ENCODE measurements at places on chromosomes 12 and 14.

DNA sequence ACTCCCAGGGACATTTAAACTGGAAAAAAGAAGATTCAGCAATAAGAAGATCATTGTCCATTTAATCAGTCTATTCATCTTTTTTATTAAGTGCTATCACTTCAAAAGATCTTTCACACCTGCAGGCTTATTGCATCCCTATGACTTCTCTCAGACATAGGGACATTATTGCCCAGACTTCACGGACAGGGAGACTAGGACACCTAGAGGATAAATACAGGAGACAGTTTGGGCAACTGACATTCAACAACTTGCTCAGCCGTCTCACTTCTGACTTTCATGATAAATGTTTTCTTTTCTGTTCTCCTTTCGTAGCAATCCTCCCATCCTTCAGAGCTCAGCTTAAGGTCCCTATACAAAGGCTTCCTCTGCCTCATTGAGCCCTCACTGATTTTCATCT is 84.3 kb downstream of the TMEM30B start:
- no peak for DNase-seq

- no peak for DNase-seq
Measured at GRCh38 chr12:57240926-57241401, 10.0 kb downstream of the STAC3 start.

DNA sequence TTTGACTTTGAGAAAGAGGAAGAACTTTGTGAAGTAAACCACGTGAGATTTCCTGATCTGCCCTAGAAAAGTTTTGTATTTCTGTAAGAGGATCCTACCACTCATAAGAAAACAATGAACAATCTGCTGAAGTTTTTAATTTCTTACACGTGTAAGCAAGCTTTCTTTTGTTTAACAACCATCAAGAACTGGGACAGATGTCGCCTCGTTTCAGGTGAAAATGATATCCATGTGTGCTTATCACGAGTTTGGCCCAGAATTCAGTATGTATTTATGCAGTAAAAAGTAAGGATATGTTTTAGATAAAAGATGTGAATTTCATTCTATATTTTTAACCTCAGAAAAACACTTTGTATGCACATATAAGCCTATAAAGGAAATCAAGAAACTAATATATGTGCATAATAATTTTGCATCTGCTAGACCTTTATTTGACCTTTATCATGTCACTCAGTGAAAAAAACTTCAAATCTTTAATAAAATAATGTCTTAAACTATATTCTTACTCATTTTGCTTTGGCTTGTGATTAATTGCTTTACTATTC is 56.9 kb upstream of the DHRS4 start:
- DNase-seq, result no peak

GRCh38 chr12:62335796-62336195 is 75.6 kb downstream of the USP15 start:
- DNase-seq, result no peak

- no peak for DNase-seq
Measured at GRCh38 chr12:54029529-54030441, 1.5 kb downstream of the HOXC6 start.

- DNase-seq, result no peak
Measured at GRCh38 chr12:131635491-131636122, 75.3 kb upstream of the SFSWAP start.

DNA sequence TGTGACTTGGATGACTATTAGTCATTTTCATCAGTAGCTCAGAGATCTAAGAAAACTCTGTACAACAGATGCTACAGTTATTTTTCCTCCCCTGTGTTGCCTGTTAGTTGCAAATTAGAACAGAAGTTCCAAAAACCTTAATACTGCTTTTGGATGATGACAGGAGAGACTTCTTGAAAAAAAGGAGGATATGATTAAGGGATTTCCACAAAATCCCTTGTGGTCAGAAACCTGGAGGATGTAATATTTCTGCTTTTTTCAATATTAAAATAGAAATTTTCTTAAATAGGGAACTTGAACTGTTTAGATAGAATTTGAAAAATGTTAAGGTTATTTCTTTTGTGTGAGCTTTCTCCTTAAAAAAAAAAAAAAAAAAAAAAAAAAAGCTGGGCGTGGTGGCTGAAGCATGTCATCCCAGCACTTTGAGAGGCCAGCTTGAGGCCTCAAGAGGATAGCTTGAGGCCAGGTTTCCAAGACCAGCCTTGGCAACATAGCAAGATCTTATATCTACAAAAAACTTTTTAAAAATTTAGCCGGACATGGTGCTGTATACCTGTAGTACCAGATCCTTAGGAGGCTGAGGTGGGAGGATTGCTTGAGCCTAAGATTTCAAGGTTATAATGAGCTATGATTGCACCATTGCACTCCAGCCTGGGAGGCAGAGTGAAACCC is 14.1 kb downstream of the CMAS start:
- no peak for DNase-seq

GRCh38 chr14:94180655-94181271 is 6.6 kb downstream of the PPP4R4 start:
- no peak for DNase-seq

DNA sequence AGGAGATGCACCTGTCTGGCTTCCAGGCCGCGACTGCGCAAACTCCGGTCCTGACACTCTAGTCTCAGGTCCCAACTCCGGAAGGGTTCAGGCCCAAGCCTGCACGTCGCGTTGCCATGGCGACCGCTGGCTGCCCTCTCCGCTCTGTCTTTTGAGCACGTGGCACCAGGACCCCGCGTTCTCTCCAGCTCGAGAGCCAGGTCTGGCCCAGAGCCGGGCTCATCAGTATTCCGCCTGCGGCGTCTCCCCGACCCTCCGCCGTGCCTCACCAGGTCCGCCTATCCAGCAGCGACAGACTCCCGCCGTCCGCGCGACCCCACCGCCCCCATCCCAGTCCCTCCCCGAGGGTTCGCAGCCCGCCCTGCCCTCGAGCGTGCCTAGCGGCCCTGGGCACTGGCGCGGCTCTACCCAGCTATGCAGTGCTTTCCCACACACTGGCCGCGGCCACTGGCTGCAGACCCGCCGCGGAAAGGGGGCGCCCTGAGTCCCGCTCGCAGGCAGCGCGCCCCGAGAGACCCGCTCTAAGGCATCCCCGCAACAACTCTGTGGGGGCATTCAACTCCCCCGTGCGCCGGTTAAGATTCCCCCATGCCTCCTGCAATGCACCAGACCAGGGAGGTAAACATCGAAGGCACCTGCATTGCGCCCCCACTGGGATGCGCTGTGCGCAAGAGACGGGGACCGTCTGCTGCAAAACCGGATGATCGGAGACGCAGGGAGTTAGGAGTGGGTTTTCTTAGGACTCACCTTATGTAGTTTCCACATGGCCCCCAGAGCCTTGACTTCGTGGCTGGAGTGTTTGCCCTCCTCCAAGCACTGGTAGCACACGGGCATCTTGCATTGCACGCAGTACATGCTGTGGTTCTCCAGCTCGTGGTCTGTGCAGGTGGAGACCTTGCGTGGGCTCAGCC is 1.3 kb downstream of the TRIM9 start:
- no peak for DNase-seq

DNA sequence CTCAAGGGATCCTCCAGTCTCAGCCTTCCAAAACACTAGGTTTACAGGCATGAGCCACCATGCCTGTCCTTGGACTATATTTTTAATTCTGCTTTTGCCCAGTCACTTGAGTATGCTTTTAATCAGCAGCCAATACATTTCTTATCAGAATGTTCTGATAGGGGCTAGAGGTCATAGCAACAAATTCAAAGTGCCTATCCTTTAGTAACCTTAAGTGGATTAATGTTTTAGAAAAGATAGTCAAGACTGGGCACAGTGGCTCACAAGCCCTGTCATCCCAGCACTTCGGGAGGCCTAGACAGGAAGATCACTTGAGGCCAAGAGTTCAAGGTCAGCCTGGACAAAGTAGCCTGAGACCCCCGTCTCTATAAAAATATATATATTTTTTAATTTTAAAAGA is 37.1 kb downstream of the CKB start:
- no peak for DNase-seq

- peak; percentile 25 for DNase-seq
Measured at GRCh38 chr12:59151243-59151642, 230.9 kb upstream of the LRIG3 start.

DNA sequence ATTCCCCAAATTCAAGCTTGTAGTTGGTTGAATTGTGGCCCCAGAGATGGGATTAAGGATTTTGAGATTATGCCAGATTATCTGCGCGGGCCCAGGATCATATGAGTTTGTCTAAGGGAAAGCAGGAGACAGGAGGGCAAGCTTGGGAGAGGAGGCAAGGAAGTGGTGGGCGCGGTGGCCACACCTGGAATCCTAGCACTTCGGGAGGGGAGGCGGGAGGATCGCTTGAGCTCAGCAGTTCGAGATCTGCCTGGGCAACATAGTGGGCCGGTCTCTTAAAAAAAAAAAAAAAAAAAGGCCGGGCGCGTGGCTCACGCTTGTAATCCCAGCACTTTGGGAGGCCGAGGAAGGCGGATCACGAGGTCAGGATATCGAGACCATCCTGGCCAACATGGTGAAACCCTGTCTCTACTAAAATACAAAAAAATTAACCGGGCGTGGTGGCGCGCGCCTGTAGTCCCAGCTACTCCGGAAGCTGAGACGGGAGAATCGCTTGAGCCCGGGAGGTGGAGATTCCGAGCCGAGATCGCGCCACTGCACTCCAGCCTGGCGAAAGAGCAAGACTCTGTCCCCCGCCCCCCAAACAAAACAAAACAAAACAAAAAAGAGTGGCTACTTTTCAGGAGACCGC is 881 bp upstream of the PUS1 start:
- no peak for DNase-seq

DNA sequence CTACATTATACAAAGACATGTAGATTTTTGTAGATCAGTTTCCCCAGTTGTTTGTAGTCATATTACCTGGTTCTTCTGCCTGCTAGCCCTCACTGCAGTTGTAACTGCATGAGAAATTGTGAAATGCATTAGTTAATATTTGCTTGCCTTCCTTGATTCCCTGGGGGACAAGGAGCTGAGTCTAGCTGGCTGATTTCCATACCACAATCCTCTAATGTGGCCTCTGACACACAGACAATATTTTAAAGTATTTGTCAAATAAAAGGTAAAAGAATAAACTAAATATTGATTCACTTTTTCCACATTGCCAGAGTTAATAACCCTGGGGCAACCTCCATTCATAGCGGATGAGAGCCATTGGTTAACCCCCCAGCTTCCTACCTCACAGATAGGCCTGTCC is 128.8 kb upstream of the TMEM132C start:
- DNase-seq, result no peak

- no peak for DNase-seq
Measured at GRCh38 chr12:15918066-15918465, 6.9 kb downstream of the DERA start.

DNA sequence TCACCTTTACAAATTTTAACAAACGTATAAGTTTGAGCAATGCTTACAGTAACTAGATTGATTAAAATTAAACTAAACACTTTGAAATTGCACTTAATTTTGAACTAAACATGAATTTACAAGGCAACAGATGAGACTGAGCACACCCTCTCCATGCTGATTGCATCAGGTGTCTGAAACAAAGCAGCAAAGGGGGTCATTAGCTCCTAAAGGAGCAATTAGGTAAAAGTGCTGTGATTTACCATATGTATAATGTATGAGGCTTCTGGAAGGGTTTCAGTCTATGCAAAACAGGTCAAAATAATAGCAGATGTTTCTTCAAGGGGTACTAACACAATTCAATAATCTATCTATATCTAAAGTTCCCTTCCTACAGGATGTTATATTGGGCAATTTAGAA is 98.8 kb upstream of the LMNTD1 start:
- DNase-seq, result no peak

DNA sequence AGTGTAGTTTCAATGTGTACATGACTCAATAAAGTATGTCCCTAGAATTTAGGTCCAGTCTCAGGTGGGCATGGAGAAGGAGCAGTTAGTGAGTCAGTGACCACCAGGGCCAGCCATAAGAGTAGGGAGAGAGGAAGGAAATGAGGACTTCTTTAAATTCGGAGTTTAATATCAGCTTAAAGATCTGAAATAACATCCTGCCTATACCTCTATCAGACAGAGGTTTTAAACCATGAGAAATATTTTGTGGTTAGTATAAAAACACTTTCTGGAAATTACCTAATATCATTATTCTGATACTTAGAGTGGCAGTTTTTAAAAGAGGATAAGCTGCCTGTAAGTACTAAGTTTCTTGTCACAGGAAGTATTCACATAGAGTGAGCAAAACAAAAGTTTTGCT is 61.7 kb upstream of the ST8SIA1 start:
- DNase-seq, result no peak

- no peak for DNase-seq
Measured at GRCh38 chr12:59164991-59165718, 244.9 kb upstream of the LRIG3 start.

- DNase-seq, result no peak
Measured at GRCh38 chr14:76870166-76870565, 44.0 kb downstream of the LRRC74A start.

GRCh38 chr12:47312808-47313426 is 233.2 kb upstream of the AMIGO2 start:
- DNase-seq, result no peak

- peak; percentile 10 for DNase-seq
Measured at GRCh38 chr14:63388766-63389431, 70.2 kb upstream of the GPHB5 start.

DNA sequence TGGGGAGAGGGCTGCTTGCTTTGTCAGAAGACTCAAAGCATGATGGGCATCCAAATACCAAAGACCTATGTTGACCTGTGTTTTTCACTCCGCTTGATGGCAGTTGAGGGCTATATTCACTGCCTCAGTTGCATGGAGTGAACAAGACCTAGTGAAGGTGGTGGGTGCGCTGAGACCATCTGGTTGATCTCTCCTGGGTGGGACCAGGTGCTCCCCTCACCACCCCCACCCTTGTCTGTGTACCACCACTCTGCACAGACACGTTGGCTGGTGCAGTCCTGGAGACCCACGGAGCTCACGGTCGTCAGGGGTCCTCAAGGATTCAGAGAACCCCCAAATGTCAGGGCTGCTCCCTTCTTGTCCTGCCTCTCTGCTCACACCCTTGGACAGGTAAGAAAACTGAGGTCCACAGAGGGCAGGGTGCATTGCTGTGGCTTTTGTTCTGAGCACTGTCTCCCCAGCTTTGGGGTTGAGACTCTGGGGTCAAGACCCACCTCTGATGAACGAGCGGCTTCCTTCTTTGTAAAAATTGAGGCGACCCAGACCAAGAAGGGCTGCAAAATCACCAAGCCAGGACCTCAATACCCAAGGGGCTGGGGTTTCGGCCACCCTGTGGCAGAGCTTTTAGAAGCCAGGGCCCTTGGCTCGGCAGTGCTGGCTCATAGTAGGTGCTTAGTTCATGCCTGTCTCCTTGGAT is 166.3 kb upstream of the RTL1 start:
- DNase-seq, result no peak

- DNase-seq, result no peak
Measured at GRCh38 chr14:92665661-92666110, 82.7 kb downstream of the LGMN start.

DNA sequence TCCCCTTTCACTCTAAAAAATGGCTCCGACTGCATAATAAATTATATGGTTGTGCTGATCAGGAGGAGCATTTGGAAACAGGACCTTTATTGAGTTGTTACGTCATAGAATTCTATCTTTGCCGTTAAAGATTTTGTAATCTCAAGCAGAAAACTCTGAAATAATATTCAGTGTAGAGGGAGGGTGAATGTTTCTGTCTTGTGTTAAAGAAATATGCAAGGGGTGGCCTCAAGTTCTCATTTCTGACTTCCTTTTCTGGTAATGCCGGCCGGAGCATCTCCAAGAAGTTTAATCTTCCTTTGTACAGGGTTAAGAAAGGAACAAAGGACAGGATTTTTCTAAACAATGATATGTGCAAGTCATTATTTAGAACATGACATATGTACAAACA is 165.1 kb downstream of the SLC38A4 start:
- DNase-seq, result peak; percentile 41
